ENCODE measurements at places on chromosomes 11 and 22. TPM values are rescaled to one million over a fixed set of nuclear protein-coding genes. Genes with fewer than 3 reads are reported as not detected.

OSM gene
- total RNA-seq, result 8.8 TPM

SHANK2 gene
- 6.8 TPM for total RNA-seq

SEPTIN3 gene
- total RNA-seq, result not detected

DNA sequence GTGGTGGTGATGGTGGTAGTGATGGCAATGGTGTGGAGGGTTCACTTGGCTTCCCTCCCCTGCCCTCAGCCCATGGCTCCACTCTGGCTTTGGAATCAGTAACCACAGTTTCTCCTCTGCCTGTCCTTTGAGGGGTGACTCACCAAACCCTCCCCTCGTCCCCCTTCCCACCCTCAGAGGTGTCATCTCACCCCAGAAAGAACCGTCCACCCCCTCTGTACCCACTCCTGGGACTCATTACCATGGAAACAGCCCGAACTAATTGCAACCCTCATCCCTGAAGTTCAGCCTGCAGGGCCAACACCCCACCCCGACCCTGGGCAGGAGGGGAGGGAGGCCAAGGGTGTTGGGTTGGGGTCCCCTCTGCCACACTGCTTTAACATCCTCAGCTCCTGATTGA is 26.6 kb downstream of the PHLDB1 start:
- no peaks in the 10 kb centered on the region for H3K36me3 ChIP-seq
- no peaks in the 10 kb centered on the region for H3K4me1 ChIP-seq
- peak overlapping the region; percentile 82 for H3K27ac ChIP-seq
- no peak overlapping the region for H3K4me3 ChIP-seq
- no peaks in the 10 kb centered on the region for H3K27me3 ChIP-seq
- DNase-seq, result no peak

DNA sequence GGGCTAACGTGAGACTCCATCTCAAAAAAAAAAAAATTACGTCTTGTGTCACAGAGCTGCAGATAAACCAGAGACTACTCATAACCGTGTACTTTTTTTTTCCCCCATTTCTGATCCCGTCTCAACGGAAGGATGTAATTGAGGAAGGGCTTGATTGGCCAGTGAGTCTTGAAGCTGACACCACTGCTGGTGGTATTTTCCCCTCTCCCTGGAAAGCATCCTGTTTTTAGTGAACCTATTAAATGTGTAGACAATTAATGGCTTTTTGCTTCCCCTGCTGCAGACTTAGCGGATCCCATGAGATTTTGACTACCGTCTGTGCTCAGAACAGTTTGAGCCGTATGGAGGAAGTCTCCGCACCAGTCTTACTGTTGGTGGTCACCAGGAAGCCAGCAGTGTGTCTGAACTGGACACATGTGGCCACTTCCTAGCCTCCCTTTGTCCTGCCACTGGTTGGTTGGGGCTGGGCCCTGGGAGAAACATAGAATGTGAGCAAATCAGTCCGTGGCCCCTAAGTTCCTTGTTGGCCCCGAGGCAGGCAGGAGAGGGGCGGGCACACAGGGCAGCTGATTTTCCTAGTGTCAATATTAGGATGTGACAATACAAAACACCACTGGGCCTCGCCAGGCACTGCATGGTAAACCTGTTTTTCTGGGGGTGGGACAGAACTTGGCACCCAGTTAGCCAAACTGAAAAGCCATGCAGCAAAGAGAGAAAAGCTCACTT is 3.1 kb downstream of the BIK start:
- peaks cover 14% of the 10 kb centered on the region for H3K27me3 ChIP-seq
- no peak overlapping the region for H3K4me3 ChIP-seq
- H3K36me3 ChIP-seq, result no peaks in the 10 kb centered on the region
- peaks cover 12% of the 10 kb centered on the region for H3K4me1 ChIP-seq

- no peaks in the 10 kb centered on the region for H3K36me3 ChIP-seq
- no peak overlapping the region for H3K4me3 ChIP-seq
- DNase-seq, result peak; percentile 13
- no peaks in the 10 kb centered on the region for H3K27me3 ChIP-seq
Observed at GRCh38 chr22:19887256-19887985, 32.7 kb upstream of the GNB1L start.

- no peaks in the 10 kb centered on the region for H3K36me3 ChIP-seq
- no peaks in the 10 kb centered on the region for H3K27me3 ChIP-seq
- H3K4me3 ChIP-seq, result no peak overlapping the region
- no peaks in the 10 kb centered on the region for H3K4me1 ChIP-seq
Observed at GRCh38 chr11:122265981-122266380, 150.0 kb upstream of the BLID start.

GRCh38 chr11:87754685-87755084 is 420.6 kb downstream of the RAB38 start:
- no peak for DNase-seq
- no peaks in the 10 kb centered on the region for H3K4me1 ChIP-seq
- no peak overlapping the region for H3K27ac ChIP-seq

DNA sequence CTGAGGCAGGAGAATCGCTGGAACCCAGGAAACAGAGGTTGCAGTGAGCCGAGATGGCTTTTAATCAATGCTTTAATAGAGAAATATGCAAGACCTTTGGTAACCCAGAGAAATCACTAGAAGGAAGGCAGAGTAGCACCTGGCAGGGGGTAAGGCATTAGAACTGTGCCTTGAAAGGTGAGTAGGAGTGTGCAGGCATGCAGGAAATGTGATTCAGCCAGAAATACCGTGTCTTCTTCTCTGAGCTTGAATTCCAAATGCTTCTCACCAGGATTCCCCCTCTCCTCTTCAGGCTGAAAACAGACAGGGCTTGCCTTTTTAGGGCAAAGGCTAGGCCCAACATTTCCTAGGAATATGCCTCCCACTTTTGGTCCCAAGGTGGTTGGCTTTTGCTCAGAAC is 51.0 kb downstream of the OR4D9 start:
- no peaks in the 10 kb centered on the region for H3K27me3 ChIP-seq
- H3K36me3 ChIP-seq, result no peaks in the 10 kb centered on the region
- no peak for DNase-seq
- H3K27ac ChIP-seq, result peak overlapping the region; percentile 96

Data from uterus (tissue), 4 donors.